Stimulated activated CD8-positive, alpha-beta memory T cell treated with anti-CD3 and anti-CD28 coated beads, Interleukin-7, amount 100 ng/mL, for 4 hours (primary cell): ENCODE measurements at places on chromosomes 5 and 9.

DNA sequence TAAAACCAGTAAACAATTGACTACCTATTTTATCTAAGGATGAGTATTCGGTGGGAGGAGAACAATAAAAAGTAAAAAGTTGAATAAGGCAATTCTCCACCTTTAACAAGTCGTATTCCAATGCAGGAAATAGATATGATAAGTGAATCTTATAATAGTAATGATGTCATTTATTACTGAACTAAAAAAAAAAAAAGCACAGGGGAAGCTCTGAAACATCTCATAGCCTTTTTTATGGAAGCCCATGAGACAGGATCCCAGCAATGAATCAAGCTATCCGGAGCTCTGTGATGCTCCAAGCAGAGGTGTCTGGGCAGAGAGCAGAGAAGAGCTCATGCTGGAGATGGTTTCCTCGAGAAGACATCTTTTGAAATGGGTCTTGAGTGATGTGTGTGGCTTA lies 376.0 kb downstream of the ICE1 start:
- DNase-seq = no peak

- DNase-seq = no peak
These were observed 235.4 kb downstream of the CACNA1B start for GRCh38 chr9:138112791-138113600.

- DNase-seq = no peak
These were observed 192.0 kb downstream of the TLE4 start for GRCh38 chr9:79763671-79764285.

GRCh38 chr5:168860503-168860902 lies 281.3 kb upstream of the PANK3 start:
- no peak for DNase-seq

DNA sequence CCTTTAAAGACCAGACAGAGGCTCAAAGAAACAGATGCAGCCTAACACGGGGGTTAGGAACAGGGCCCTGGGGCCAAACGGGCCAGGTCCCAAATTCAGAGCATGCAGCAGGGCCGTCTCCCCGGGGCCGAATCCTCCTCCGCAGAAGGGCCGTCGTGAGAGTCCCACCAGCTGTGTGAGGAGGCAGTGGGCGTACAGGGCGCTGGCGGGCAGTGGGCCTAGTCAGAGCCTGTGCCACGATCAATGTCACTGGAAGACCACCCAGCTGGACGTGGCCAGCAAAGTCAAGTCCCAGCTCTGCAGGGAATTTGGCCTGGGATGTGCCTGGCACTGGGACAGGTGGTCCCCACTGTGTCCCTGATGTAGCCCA lies 15.8 kb upstream of the FCN2 start:
- DNase-seq = no peak

- DNase-seq = no peak
These were observed 423.0 kb upstream of the BRINP1 start for GRCh38 chr9:119792242-119792641.

DNA sequence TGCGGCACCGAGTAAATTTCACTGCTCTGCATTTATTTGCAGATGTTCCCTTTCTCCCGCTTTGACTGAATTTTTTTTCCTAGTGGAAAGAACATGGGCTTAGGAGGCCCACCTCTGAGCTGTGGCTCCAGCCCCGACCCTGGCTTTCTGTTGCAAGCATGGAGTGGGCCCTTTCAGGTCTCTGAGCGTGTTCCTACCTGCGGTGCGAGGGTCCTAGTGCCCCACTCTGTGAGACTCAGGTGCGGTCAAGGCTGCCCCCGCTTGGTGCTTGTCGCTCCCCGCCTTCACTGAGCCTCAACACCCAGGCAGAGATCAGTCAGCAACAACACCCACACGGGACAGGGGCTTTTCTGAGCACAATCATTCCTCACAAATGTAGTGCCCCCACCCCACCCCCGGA lies 32.0 kb downstream of the SLC6A3 start:
- no peak for DNase-seq

DNA sequence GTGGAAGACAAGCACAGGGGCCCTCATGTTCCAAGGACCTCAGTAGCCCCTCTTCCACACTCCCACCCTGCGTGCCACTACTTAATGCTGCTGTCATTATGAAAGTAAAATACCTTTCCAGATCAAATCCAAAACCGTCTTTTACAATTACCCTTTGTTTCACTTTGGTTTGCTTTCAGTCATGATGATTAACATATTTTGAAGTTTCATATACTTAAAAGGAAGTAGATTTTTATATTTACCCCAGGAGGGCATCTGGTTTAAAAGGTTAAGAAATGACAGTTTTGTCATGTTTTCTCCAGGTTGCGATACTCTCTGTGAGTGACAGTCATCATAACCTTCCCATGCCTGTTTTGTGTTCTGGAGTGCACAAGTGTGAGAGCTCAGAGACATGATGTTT lies 13.5 kb upstream of the MAP1B start:
- DNase-seq = no peak

GRCh38 chr5:142342128-142342981 lies 17.5 kb upstream of the SPRY4 start:
- DNase-seq = no peak

DNA sequence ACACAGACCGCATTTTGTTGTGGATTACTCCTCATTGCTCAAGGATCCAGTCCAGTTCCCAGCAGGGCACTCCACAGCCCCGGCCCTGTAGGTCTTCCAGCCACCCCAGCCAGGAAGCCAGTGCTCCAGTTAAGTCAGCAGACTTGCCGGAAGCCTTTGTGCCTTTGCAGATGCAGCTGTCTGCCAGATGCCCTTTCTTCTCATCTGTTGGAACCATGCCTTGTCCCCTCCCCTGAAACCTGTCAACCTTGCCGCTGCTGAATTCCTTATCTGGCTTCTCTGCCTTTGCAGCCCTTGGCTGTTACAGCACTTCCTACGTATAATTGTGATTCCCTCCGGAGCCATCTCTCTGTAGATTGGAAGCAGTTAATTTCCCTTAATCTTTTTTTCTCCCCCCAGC lies 28.4 kb downstream of the PSAT1 start:
- no peak for DNase-seq

DNA sequence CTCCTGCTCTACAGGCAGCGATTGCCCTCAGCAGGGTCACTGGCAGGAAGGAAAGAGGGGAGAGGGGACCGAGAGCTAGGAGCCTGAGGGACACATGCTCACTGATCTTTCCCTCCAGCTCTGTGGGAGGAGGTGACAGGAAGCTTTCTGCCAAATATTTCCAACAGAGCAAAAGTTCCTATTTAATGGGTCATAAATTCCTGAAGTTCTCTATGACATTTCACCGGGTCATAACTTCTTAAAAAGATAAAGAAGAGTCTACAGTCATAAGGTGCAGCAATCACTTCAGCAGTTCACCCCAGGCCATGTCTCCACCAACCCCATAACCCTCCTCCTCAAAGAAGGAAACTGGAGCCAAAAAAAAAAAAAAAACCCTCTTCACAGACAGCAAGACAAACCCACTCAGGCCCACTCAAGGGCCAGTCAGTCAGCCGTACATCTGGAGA lies 481.1 kb downstream of the NR2F1-AS1 start:
- no peak for DNase-seq

DNA sequence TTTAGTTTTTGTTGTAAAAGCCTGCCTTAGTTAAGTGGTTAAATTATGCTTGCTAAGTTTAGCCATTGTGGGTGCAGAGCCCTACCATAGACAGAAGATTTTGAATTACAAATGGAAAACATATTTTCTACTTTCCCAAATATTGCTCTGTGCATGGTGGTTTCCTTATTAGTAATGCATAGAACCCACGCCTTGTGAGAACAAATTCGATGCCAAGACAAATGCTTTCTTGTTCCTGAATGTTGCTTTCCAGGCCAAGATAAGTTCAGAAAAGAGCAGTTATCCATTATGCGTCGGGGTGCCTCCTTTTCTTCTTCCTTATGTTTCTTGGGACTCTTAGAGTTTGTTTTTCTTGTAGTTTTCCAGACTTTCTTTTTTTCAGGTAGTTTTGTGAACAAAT lies 31.0 kb upstream of the GARNL3 start:
- no peak for DNase-seq

DNA sequence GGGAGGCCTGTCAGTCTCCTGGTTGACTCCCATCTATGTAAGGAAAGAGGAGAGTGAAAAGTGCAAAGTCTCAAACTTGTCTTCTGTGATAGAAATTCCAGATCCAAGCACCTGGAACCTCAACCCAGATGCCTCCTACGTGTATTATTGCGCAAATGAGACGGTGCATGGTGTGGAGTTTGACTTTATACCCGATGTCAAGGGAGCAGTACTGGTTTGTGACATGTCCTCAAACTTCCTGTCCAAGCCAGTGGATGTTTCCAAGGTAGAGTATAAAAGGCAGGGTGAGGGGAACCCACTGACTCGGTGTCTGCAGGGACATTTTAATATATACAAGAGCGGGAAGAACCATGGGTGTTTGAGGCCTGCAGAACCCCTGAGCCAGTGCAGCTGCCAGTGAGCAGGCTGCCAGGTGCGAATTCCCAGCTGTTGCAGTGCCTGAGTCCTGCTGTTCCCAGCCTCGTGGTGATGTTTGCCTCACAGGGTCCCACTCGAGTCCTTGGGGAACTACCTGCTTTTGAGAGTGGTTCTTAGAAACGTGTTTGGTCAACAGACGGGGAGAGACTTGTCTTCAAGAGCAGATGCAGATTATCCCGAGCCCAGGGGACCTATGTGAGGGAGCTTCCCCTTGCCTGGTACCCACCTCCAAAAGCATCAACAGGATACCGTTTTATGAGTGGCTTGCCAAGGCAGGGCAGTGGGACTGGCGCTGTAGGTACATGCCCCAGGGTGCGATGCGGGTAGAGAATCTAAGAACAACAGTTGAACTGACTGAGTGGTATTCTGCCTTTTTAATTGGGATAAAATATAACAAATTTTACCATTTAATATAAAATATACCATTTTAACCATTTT lies 9.5 kb downstream of the PSAT1 start:
- DNase-seq = no peak

GRCh38 chr5:179055436-179055835 lies 4.7 kb upstream of the ZNF354C start:
- DNase-seq = no peak

DNA sequence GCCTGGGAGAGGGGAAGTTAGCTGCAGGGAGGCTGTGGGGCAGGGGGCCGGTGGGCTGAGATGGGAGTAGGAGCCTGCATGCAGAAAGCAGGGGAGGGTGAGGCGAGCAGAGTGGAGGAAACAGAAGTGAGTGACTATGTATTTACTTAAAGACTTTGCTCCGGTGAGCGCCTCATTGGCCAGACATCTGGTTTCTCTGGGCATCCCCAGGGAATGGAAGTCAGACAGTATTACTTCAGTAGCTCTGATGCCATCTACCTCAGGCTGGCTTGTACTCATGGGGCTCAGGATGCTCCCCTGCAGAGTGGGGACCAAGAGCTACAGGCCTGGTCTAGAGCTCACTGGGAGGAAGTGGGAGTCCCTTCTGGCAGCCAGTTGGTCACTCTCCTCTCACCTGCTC lies 78.2 kb upstream of the ARAP3 start:
- no peak for DNase-seq

DNA sequence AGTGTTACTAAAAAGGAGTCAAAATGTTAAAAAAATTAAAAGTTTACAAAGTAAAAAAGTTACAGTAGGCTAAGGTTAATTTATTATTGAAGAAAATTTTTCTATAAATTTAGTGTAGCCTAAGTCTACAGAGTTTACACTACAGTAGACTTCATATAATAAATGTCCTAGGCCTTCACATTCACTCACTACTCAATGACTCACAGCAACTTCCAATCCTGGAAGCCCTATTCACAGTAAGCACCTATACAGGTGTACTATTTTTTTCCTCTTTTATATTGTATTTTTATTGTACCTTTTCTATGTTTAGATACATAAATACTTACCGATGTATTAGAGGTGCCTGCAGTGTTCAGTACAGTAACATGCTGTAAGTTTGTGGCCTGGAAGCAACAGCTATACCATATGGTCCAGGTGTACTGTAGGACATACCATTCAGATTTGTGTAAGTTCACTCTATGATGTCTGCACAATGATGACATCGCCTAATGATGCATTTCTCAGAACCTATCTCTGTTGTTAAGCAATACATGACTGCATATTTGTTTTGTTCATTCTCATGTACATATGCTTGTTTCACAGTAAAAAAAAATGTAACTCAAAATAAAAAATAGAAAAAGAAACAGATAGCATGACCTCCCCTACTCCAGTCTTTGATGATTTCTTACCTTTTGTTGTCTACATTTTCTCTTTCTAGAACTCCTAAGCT lies 64.7 kb downstream of the NR3C1 start:
- no peak for DNase-seq

DNA sequence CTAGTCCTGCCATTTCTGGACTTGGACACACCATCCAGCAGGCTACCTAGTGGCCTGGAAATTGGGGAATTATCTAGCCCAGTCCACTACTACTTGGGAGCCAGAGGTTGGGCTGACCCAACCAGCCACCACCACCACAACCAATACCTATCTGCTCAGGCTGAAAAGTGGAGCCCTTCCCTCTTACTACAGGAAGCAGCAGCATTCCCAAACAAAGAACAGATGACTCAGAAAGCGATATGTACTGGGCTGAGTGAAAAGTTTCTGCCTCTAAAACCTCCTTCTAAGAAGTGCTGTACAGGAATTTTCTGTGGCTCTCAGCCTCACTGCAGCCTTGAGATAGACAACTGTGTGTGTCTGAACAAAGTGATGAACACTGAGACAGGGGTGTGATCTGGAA lies 279.4 kb downstream of the CDH10 start:
- DNase-seq = no peak

- peak; percentile 86 for DNase-seq
These were observed 9.7 kb downstream of the PTGES2 start for GRCh38 chr9:128117613-128118471.

DNA sequence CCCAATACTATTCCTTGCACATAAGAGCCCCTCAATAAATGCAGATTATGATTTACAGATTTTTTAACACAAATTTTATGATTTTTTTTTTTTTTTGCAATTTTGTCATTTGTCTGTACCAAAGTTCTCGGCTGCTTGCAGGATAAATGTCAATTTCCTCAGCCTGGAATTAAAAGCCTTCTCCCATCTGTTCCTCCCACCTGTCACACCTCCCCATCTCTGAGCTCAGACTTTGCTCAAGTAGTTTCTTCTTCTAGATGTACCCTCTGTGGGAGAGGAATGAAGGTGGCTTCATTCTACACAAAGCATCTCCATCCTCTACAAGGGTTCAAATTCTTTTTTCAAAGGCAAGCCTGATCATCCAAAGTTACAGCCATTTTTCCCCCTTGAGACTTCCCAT lies 153.7 kb upstream of the GRAMD2B start:
- DNase-seq = no peak

DNA sequence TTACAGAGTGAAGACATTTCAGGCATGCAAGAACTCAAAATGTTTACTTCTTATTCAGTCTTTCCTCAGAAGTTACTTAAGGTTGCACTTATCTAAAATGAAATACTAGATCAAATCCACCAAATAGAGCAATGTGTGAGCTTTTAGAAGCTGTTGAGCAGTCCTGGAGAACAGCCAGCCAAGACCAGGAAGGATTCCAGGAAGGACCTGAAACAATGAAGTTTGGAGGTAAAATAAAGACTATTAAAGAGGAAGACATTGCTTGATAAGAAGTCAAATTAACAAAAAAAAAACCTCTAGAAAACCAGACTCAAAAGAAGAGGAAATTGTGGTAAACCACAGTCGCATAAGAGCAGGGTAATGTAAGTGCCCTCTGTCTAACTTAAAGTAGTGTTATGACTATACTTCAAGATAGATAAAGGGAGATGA lies 156.2 kb upstream of the S1PR3 start:
- no peak for DNase-seq
